Muscle of leg (tissue), 16 donors: ENCODE measurements at places on chromosomes 4 and X. TPM values are rescaled to one million over a fixed set of nuclear protein-coding genes. Genes with fewer than 3 reads are reported as not detected.

DNA sequence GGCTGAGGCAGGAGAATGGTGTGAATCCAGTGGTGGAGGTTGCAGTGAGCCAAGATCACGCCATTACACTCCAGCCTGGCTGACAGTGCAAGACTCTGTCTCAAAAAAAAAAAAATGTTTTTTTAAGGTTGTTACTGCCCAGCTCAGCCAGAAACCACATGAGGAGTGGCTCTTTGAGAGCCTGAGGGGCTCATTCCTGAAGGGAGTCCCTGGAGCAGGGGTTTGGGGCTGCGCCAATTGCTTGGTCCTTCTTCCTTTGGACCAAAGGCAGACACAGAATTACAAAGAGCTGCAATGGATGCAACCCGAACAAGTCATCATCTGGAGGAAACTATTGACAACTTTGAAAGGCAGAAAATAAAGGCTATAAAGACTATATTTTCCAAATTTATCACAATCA lies 60.6 kb upstream of the WWC2 start:
- no peaks in the 10 kb centered on the region for H3K27me3 ChIP-seq
- H3K4me1 ChIP-seq: no peaks in the 10 kb centered on the region
- H3K36me3 ChIP-seq: no peaks in the 10 kb centered on the region
- no peak overlapping the region for H3K27ac ChIP-seq
- no peak overlapping the region for H3K4me3 ChIP-seq

UNC5C gene
- 0.79 TPM for polyA plus RNA-seq

GRCh38 chrX:38636949-38637819 lies 75.8 kb downstream of the TSPAN7 start:
- H3K4me3 ChIP-seq: no peak overlapping the region
- H3K27ac ChIP-seq: no peak overlapping the region
- peaks cover 10% of the 10 kb centered on the region for H3K27me3 ChIP-seq
- peaks cover 7% of the 10 kb centered on the region for H3K4me1 ChIP-seq
- peak; percentile 28 for DNase-seq

GRCh38 chr4:125639182-125639621 lies 324.4 kb downstream of the FAT4 start:
- no peak overlapping the region for H3K4me3 ChIP-seq
- H3K36me3 ChIP-seq: no peaks in the 10 kb centered on the region
- no peaks in the 10 kb centered on the region for H3K27me3 ChIP-seq
- peak; percentile 17 for DNase-seq
- H3K4me1 ChIP-seq: peaks cover 7% of the 10 kb centered on the region

DNA sequence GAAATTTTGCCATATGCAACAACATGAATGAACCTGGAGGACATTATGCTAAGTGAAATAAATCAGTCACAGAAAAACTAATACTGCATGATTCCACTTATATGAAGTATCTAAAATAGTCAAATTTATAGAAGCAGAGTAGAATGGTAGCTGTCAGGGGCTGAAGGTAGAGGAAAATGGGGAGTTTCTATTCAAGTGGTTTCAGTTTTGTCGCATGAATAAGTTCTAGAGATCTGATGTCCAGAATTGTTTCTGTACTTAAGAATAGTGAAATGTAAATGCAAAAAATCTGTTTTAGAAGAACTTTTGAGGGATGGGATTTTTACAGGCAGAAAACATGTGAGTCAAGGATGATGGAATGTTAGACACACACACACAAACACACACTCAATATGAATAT lies 34.1 kb downstream of the SLITRK4 start:
- no peaks in the 10 kb centered on the region for H3K36me3 ChIP-seq
- H3K27me3 ChIP-seq: peaks cover 2% of the 10 kb centered on the region
- DNase-seq: no peak

DNA sequence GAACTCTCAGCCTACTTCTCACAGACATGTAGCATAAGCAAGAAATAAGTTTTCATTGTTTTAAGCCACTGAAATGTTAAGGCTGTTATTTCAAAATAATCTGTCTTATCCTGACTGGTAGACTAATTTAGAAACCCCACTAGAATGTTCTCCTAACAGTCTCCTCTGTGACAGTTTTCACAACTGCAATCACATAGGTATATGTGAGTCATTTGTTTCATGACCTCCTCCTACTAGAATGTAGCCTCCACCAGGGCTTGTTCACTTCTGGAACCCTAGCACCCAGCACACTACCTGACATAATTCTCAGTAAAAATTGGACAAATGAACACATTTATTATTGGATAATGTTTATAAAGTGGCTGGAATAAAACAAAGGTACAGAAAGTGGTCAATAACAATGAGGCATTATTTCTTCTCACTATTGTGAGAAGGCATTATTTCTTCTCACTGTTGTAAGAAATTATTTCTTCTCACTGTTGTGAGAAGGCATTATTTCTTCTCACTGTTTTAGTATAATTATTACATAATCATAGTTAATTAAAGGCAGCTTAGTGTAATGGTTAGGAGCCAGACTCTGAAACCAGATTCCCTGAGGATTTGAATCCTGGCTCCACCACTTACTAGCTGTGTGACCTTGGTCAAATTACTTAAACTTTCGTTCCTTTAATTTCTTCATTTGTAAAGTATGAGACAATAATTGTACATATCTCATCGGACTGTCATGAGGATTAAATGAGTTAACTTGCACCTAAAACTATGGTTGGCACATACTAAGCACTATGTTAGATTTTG lies 251.5 kb downstream of the RASL11B start:
- no peak overlapping the region for H3K27ac ChIP-seq
- no peaks in the 10 kb centered on the region for H3K4me1 ChIP-seq
- no peak overlapping the region for H3K4me3 ChIP-seq
- no peaks in the 10 kb centered on the region for H3K27me3 ChIP-seq
- no peaks in the 10 kb centered on the region for H3K36me3 ChIP-seq
- DNase-seq: no peak

GRCh38 chr4:124085561-124086180 lies 626.9 kb downstream of the ANKRD50 start:
- H3K4me1 ChIP-seq: no peaks in the 10 kb centered on the region
- H3K27ac ChIP-seq: no peak overlapping the region
- H3K4me3 ChIP-seq: no peak overlapping the region
- no peak for DNase-seq

- no peak overlapping the region for H3K27ac ChIP-seq
- no peak overlapping the region for H3K4me3 ChIP-seq
- H3K4me1 ChIP-seq: no peaks in the 10 kb centered on the region
- H3K36me3 ChIP-seq: no peaks in the 10 kb centered on the region
- no peaks in the 10 kb centered on the region for H3K27me3 ChIP-seq
Measured at GRCh38 chr4:123462007-123462406, 65.4 kb downstream of the SPRY1 start.

DNA sequence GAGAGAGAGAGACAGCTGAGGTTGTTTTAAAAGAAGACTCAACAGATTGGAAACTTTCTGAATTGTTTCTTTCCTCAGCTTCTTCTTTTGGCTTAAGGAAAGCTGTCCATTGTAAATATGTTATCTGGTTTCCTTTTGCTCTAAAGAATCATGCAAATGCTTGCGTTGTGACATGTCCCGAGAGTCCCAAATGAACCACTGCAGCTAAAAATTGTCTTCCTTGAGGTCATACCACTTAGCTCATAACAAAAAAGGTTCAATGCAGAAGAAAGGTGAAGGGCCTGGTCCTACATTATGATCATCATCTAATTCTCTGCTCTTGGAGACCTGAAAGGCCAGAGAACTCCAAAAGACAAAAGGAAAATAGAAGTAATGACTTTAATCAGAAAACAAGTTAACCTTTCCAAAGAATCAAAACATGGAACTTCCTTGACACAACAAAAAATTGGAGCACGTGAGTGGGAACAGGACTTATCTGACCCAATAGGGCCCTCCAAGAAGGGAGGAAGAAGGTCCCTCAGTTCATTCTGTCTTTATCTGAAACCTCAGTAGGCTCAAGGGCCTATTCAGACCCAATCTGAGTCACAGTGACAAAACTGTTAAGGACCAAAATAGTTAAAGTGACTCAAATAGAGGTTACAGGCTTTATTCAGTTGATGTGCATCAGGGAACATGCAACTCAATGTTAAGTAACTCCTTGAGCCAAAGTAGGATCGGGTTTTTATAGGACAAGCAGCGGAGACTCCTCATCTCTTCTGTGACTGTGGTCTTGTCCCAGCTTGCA lies 14.7 kb upstream of the VSIG1 start:
- no peak for DNase-seq
- H3K36me3 ChIP-seq: no peaks in the 10 kb centered on the region
- peaks cover 2% of the 10 kb centered on the region for H3K4me1 ChIP-seq
- H3K27me3 ChIP-seq: peaks cover 23% of the 10 kb centered on the region
- no peak overlapping the region for H3K4me3 ChIP-seq
- no peak overlapping the region for H3K27ac ChIP-seq

DNA sequence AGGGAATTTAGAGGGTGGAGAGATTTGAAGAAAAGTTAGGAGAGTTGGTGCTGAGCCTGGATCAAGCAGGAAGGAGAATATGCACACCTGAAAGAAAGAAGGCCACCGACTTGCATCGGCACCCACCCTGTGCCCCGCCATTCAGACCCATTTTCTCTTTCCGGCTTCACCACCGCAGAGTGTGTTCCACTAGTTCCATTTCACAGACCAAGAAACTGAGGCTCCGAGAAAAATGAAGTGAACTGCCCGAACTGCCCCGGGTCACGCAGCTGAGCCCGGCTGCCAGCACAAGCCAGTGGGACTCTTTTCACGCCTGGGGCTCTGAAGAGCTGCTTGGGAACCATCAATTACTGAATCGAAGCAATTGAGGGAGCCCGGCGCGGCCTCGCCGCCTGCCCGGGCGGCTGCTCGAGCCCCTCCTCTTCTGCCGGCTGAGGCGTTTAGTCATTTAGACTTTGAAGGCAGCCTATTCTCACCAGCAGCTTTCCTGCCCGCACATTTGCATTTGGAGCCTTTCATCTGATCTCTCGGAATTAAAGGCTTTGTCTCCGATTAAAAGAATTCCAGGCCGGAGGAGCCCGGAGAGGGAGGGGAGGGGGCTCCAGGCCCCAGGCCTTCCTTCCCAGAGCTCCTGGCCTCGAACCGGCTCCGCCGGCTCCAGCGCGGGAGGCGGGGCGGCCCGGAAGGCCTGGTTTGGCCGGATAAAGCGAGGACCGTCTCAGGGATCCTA lies 140.2 kb upstream of the PJA1 start:
- no peaks in the 10 kb centered on the region for H3K36me3 ChIP-seq
- H3K4me3 ChIP-seq: no peak overlapping the region
- DNase-seq: no peak
- no peaks in the 10 kb centered on the region for H3K4me1 ChIP-seq
- H3K27ac ChIP-seq: no peak overlapping the region
- H3K27me3 ChIP-seq: peaks cover 59% of the 10 kb centered on the region

- no peaks in the 10 kb centered on the region for H3K27me3 ChIP-seq
- DNase-seq: no peak
- no peaks in the 10 kb centered on the region for H3K4me1 ChIP-seq
Measured at GRCh38 chr4:24229978-24230377, 340.1 kb upstream of the PPARGC1A start.

DNA sequence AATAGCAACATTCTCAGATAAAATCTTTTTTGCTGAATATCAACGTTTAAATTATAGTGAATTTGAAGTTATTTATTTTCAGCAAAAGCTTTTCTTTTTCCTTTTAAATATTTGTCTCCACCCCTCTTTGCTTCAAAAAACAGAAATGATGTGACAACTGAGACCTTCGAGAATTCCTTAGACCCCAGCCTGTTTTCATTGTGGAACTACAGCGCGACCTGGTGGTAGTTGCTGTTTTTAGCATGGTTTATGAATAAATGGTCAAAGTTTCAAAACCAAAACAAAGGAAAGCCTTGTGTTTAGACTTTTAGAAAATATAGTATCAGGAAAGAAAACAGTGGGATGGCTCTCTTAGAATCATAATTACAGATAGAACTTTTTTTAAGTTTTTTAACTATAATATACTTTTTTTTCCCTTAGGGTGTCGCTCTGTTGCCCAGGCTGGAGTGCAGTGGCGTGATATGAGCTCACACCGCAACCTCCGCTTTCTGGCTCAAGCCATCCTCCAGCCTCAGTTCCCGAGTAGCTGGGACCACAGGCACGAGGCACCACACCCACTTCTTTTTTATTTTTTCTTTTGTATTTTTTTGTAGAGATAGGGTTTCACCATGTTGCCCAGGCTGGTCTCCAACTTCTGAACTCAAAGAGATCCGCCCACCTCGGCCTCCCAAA lies 26.8 kb upstream of the TMEM184C start:
- peak; percentile 84 for DNase-seq
- H3K27me3 ChIP-seq: no peaks in the 10 kb centered on the region
- H3K27ac ChIP-seq: no peak overlapping the region
- H3K36me3 ChIP-seq: no peaks in the 10 kb centered on the region

TCEANC gene
- 4.1 TPM for polyA plus RNA-seq
